ENCODE measurements at places on chromosomes 16 and 17. TPM values are rescaled to one million over a fixed set of nuclear protein-coding genes. Genes with fewer than 3 reads are reported as not detected.

- DNase-seq = peak; percentile 67
Observed at GRCh38 chr16:29816694-29817441, 916 bp downstream of the PAGR1 start.

- DNase-seq = peak; percentile 56
Observed at GRCh38 chr17:9050801-9051401, 29.6 kb downstream of the NTN1 start.

DNA sequence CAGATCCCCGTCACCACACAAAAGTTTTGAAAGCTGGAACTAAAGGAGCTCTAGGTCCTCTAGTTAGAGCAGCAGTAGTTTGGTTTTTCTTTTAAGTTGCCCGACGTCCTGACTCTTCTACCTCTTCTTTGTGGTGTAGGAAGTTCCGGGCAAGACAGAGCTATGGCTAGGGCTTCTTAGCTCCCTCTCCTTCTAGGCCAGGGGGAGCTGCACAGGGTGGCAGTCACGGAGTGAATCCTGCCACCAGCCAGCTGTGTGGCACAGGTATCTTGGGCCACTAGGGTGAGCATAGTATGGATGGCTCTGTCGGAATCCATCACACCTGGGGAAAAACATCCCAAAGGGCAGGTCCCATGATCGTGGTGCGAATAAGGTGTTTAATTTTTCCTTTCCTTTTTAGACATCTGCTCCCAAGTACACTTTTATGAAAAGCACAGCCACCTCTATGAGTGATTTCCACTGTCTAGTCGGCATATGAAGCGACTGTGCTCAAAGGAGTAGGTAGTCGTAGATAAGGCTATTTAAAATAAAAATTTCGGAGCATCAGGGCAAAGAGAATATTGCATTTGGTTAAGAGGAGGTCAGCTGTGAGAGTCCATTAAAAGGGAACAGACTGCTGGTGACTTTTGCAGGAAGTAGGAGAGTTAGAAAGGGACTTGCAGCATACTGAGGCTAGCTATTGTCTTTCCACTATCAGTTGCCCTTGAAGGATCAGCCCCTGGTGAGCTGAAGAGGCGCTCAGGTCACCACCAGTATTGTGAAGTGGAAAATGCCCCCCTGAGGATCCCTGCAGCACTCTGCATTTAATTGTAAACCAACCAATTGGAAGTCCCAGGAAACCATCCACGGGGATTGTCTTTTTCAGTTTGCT is 2.1 kb downstream of the PRKCA start:
- peak; percentile 52 for DNase-seq

ZFPM1 gene
- polyA plus RNA-seq = 2.8 TPM

TMEM114 gene
- not detected for polyA plus RNA-seq

SOX8 gene
- 0.14 TPM for polyA plus RNA-seq

- no peak for DNase-seq
Observed at GRCh38 chr17:20228410-20228809, 219.3 kb downstream of the SPECC1 start.

NKD1 gene
- 0.22 TPM for polyA plus RNA-seq

DNA sequence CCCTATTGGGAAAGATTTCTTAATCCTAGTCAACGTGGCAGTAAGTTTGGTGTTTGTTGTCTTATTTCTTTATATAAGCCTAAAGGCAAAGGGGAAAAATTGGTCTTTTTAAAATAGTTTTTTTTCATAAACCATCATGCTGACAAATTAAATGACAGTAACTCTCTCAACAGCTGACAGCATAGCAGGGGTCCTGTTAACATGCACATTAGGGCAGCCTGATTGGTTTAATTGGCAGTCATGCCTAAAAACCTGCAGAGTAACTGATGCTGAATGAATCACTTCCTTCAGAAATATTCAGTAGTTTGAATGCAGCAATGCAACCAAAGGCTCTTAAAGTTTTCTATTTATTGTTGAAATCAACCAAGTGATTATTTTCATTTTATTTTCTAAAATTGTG is 85.4 kb downstream of the ITFG1 start:
- no peak for DNase-seq

AP1G1 gene
- 40.7 TPM for polyA plus RNA-seq

IRX6 gene
- not detected for polyA plus RNA-seq

DNA sequence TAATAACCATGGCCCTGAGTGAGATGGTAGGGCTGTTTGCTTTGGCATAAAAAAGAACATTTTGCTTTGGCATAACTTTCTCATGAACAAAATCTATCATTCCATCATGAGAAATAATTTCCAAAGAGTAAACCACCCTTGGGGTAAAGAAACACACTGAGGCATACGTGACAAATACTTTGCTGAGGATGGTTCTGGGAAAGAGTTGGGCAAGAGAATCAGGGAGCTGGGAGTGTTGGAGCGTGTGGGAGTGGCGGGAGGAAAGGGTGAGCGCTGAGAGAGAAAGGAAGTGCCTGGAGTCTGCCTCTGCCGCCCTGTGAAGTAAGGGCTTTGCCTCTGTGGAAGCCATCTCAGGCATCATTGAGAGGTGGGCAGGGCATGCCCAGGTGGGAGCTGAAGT is 60.2 kb upstream of the ARHGAP44 start:
- no peak for DNase-seq

DNA sequence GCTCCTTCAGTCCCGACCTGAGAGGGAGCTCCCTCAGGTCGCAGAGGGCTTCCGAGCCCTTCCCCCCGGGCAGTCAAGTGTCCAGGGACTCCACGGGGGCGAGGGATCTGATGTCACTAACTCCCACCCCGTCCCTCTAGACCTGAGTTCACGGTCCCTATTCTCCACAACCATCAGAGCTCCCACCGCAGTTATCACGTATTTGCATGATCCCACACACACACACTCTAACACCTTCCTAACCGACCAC is 3.7 kb upstream of the PER1 start:
- DNase-seq = no peak

CDK5R1 gene
- 3.0 TPM for polyA plus RNA-seq

- DNase-seq = no peak
Observed at GRCh38 chr16:85324488-85324887, 212.2 kb upstream of the CIBAR2 start.

EPOP gene
- polyA plus RNA-seq = 12.3 TPM

TP53TG3B gene
- not detected for polyA plus RNA-seq

DNA sequence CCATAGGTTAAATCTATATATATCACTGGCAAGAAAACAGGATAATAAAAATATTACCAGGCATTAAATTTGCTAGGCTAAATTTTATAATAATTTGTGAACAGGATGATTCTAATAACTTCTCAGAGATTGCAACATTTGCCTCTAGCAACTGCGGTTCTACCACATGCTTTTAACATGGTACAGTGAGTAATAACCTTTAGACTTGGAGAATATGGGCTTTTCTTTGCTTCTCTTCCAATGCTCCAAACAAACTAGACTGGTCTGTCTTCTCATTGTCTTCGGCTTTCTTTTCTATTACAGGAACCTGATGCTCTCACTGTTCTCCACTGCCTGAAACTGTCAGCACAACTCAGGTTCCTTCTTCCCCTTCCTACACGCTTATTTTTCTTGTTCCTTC is 80.6 kb downstream of the CA4 start:
- DNase-seq = no peak

- peak; percentile 51 for DNase-seq
Observed at GRCh38 chr17:7184091-7184488, 4.9 kb upstream of the ASGR1 start.

CCL5 gene
- not detected for polyA plus RNA-seq

GRCh38 chr16:66182592-66182991 is 183.9 kb upstream of the CDH5 start:
- no peak for DNase-seq

MMP15 gene
- polyA plus RNA-seq = 10.3 TPM

- DNase-seq = no peak
Observed at GRCh38 chr17:38434178-38434665, 6.0 kb downstream of the ARHGAP23 start.

GRCh38 chr16:13435415-13435814 is 484.5 kb upstream of the ERCC4 start:
- DNase-seq = no peak

Measured in A549 (cell line).